ENCODE measurements at places on chromosomes 7 and 10.

DNA sequence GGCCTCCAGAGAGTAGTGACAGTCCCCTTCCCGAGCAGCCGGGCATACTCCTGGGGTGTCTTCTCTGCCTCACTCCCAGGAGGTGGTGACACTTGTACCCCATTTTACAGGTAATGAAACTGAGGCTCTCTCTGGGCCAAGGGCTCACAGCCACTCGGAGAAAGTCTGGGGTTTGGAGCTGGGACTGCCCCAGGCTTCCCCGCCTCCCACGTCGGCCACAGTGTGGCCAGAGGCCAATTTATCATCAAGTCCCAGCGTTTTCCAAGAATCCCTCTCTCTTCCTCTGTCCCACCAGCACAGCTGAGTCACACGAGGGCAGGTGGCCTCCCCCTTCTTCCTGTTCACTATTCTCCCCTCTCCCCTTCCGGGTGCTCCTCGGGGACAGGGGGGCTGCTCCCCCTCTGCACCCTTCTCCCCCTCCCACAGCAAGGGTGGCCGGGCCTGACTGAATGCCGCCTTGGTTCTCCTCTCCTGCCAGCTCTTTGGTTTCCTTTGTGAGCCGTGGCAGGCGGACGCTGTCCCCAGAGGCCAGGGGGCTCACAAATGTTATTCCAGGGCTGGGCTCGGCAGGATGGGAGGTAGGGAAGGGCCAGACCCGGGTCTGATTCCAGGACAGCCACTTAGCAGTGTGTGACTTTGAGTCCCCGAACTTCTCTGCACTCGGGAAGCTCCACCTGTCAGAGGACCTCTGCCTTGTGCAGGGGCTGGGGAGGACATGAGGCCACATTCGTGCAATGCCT is 17.7 kb downstream of the CLIP2 start:
- peak; percentile 40 for DNase-seq

DNA sequence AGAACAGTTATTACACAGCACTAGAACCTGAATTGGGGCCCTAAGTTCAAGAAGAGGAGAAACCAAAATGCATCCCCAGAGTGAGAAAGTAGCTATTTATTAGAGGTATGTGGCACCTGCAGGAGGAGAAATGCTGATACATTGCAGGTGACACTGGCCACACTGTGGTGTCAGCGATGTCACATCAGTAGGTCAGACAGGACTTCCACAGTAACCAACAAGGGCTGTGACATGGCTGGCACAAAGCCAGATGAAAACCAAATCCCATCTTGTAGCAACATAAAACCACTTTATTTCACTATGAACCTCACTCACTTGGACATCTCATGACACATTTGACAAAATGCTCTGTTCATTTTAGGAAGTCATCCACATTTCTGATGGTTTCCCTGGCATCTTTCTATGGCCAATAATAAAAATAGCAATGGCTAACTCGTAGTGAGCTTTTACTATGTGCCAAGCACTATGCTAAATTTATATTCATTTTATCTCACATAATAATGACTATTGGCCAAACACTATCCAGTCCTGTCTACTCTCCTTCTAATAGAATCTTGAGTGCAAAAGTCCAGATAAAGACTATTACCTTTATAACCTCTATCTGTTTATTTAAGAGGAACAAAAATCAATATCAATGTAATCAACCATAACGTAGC is 154.2 kb downstream of the TSPAN12 start:
- DNase-seq = no peak

DNA sequence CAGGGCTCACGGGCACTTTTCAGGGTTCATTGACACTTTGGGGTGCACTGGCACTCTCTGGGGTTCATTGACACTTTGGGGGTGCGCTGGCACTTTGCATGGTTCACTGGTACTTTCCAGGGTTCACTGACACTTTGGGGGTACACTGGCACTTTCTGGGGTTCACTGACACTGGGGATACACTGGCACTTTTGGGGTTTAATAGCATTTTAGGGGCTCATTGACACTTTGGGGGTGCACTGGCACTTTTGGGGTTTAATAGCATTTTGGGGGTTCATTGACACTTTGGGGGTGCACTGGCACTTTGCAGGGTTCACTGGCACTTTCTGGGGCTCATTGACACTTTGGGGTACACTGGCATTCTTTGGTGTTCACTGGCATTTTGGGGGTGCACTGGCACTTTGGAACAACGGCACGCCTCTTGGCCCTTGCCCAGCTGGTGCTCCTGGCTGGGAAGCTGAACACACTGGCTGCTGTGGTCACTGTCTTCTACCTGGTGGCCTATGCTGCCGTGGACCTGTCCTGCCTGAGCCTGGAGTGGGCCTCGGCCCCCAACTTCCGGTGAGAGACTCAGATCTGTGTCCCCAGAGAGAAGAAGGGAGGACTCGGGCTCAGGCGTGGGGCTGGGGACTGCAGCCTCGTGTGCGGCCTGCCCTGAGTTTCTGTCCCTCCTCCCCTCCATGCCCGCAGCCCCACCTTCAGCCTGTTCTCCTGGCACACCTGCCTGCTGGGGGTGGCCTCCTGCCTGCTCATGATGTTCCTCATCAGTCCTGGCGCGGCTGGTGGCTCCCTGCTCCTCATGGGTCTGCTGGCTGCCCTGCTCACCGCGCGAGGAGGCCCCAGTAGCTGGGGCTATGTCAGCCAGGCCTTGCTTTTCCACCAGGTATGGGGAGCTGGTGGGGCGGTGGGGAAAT is 6.2 kb upstream of the TRIP6 start:
- no peak for DNase-seq

GRCh38 chr10:72218325-72218724 is 2.2 kb upstream of the ASCC1 start:
- no peak for DNase-seq

DNA sequence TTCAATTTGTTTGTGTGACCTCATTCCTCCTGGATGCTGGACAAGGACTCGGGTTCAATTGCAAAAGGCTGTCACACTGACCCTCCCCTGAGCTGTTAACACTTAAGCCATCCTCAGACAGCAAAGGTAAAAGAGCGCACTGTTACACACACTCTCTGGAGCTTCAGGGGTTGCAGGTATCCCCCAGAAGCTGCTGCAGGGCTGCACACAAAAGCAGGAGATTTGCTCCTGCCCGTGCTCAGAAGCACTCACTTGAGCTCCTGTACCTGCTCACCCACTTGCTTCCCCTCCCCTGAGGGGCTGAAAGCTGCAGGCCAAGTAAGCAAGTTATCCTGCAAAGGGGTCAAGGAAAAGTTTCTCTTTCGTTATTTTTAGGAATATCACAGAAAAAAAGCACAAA is 886.2 kb upstream of the ZWINT start:
- no peak for DNase-seq

GRCh38 chr7:149471289-149471953 is 10.6 kb upstream of the ZNF777 start:
- DNase-seq = no peak

- no peak for DNase-seq
Measured at GRCh38 chr7:108345710-108346336, 110.4 kb downstream of the NRCAM start.

- DNase-seq = no peak
Measured at GRCh38 chr10:57494486-57494885, 773.2 kb downstream of the IPMK start.

GRCh38 chr10:31754803-31755624 is 173.6 kb downstream of the ARHGAP12 start:
- no peak for DNase-seq

- no peak for DNase-seq
Measured at GRCh38 chr7:101128040-101128834, 1.3 kb downstream of the SERPINE1 start.

DNA sequence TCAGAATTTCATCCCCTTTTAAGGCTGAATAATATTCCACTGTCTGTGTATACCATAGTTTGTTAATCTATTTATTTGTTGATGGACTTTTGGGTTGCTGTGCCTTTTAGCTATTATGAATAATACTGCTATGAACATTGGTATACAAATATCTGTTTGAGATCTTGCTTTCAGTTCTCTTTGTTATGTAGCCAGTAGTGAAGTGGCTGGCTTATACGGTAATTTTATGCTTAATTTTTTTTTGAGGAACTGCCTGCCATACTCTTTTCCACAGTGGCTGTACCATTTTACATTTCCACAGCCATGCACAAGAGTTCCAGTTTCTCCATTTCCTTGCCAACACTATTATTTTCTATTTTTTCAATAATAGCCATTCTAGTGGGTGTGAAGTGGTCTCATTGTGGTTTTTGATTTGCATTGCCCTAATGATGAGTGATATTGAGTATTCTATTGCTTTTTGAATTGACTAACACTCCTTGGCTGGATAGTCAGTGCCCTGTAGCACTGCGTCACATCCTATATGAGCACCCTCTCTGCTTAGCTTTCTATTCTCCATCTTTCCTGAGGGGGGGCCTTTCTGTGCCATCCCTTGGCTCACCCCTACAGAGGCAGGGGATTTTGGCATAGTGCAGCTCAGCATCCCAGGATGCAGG is 29.4 kb upstream of the RAPGEF5 start:
- no peak for DNase-seq

GRCh38 chr7:40402661-40403060 is 267.9 kb downstream of the SUGCT start:
- DNase-seq = no peak

DNA sequence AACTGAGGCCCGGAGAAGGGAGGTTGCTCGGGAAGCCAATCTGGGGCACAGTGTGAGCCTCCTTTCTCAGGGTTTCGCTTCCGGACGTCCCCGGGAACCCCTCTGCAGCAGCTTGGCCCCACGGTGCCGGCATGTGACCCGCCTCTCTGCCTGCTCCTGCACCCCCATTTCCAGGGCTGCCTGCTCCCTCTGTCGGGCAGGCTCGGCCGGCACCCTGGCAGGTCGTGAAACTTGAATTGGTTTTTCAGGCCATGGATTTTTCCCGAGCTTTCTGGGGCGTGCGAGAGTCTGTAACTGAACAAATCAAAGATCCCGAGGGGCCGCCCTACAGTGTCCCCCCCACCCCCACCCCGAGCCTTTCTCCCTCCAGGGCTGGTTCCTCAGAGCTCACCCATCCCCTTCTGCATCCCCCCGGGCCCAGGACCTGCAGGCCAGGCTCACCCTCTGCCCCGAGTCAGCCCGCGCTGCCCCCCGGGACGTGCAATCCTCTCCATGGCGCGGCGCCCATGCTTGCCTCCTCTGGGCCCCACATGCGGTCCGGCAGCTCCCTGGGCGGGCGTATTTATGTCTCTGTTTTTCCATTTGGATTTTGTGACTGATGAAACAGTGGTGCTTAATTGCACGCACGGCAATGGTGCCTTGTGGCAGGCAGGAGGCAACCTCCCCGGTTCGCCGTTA is 58.1 kb downstream of the UNCX start:
- DNase-seq = no peak

GRCh38 chr10:132710036-132710686 is 75.8 kb downstream of the NKX6-2 start:
- no peak for DNase-seq

- no peak for DNase-seq
Measured at GRCh38 chr7:99314504-99314903, 11.2 kb upstream of the ARPC1A start.

- DNase-seq = peak; percentile 17
Measured at GRCh38 chr10:77111611-77112550, 525.7 kb downstream of the KCNMA1 start.

DNA sequence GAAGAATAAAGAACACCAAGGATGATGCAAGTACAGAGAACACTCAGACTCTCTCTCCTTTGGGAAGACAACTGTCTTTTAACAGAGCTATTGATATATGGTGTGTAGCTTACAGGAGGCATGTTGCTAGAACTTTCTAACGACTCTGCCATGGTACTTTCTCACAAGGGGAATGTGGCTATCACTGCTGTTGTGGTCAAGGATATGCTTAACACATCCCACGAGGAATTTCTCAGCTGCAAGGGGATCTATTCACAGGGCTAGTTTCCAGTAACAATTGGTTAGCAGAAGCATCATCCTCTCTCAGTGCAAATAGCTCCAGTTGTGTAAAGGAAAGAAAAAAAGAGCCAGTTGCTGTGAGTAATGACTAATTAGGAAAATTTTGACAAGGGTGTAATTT is 826.0 kb downstream of the SORCS1 start:
- no peak for DNase-seq

- DNase-seq = no peak
Measured at GRCh38 chr10:35705051-35705450, 63.0 kb upstream of the FZD8 start.

GRCh38 chr10:49414496-49414895 is 18.6 kb upstream of the DRGX start:
- DNase-seq = no peak
